ENCODE measurements at places on chromosomes 2 and 18.

- DNase-seq: no peak
These were observed 30.5 kb downstream of the ZNF516 start for GRCh38 chr18:76464281-76465259.

GRCh38 chr18:36083729-36084128 lies 16.4 kb upstream of the RPRD1A start:
- DNase-seq: no peak

DNA sequence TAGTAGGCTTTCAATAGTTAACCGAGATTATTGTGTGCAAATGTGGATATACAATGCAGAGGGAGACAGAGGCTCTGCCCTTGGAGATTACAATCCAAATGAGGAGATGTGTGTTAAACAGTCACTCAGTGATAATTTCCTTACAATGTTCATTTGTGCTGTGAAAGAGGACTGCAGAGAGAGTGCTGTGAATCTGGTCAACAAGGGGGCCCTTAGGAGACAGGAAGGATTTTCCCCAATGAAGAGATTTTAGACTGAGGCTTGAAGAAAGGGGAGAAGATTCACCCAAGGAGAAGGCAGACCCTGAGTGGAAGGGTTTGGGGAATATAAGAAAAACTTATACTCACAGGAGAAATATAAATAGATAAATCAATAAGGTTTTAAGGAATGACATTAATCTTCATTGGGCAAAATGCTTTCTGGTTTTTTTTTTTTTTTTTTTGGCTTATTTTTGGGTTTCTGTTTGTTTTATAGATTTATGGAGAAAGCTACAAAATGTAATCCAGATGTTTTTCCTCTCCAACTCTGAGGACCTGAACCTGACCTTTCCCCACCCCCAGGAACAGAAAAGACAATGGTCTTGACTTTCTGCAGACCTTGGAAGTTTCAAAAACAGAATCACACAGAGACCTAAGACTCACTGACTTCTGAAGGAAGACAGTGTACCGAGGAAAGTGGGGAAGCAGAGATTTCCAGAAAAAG lies 151.3 kb upstream of the SERPINE2 start:
- DNase-seq: no peak

- no peak for DNase-seq
These were observed 196.4 kb downstream of the TNS1 start for GRCh38 chr2:217806482-217806765.

GRCh38 chr18:57121542-57122112 lies 25.3 kb upstream of the BOD1L2 start:
- DNase-seq: no peak

DNA sequence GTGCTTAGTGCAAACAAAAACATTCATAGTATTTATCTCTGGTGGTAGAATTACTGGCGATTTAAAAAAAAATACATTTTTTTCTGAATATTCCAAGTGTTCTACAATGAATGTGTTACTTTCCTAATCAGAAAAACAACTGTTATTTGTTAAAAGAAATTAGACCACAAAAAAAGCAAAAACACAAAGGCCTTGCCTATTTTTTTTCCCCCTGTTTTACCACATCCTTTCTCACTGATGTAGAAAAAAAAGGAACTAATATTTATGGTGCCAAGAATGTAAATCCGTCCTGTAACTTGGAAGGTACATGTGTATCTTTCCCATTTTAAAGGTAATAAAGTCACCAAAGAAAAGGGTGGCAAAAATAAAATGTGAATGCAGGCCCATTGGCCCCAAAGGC lies 28.4 kb upstream of the MGAT4A start:
- DNase-seq: no peak

- DNase-seq: no peak
These were observed 205.5 kb upstream of the FSHR start for GRCh38 chr2:49359721-49360406.

- DNase-seq: no peak
These were observed 142.6 kb upstream of the BCL2L11 start for GRCh38 chr2:110978148-110978547.

- DNase-seq: no peak
These were observed 172.1 kb downstream of the CBLN2 start for GRCh38 chr18:72372076-72372475.

GRCh38 chr2:110707386-110707965 lies 24.9 kb upstream of the ACOXL start:
- no peak for DNase-seq

GRCh38 chr2:222563936-222564335 lies 92.0 kb downstream of the FARSB start:
- DNase-seq: no peak

All from activated CD4-positive, CD25-positive, alpha-beta regulatory T cell (primary cell).